ENCODE measurements at places on chromosomes 16 and 17. TPM values are rescaled to one million over a fixed set of nuclear protein-coding genes. Genes with fewer than 3 reads are reported as not detected.

- DNase-seq = no peak
These were observed 243.4 kb upstream of the IRX5 start for GRCh38 chr16:54687043-54687899.

- DNase-seq = no peak
These were observed 591.4 kb upstream of the CDH11 start for GRCh38 chr16:65713181-65713808.

DNA sequence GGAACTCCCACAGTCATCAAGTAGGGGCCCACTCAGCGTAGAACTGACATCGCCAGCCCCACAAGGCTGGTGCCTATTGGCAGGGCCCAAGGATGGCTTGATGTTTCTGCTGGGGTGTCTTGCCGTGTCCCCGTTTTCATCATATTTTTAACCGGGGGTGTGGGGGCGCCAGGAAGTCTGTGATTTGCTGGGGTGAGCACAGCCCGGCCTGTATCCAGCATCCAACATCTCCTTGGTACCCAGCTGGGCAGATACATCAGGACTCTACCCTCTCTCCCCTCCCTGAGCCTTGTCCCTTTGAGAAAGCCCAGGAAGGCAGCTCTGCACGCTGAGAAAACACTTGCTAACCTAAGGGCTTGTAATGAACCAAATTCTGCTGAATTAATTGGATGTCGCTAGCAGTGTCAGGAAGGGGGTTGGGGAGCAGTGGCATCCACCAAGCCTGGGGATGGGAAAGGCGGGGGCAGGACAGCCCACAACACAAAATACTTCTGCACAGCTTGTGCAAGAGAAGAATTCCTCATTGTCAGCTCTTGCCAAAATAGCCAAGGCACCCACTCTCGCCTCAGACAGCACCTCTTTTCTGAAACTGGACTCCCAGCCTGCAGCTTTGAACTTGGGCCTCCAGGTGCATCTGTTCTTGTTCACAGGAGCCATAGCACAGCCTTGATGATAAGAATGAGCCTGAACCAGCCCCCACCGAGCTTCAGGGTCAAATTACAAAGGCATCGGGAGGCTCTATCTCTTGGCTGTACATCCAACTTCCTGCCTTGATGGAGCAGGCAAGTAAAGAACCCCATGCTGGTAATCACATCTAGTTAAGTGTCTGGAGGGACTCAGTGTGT lies 63.7 kb upstream of the LYRM9 start:
- DNase-seq = no peak

- peak; percentile 57 for DNase-seq
These were observed 19.9 kb downstream of the KDM8 start for GRCh38 chr16:27223226-27223610.

Gene HASPIN
- 0.32 TPM for total RNA-seq

GRCh38 chr17:42484304-42484703 lies 25.6 kb downstream of the ATP6V0A1 start:
- no peak for DNase-seq
